ENCODE measurements at places on chromosomes 13 and 19. TPM values are rescaled to one million over a fixed set of nuclear protein-coding genes. Genes with fewer than 3 reads are reported as not detected.

Gene PEAK3
- 3.7 TPM for total RNA-seq

Gene NCAN
- total RNA-seq = not detected

GRCh38 chr13:100460791-100461190, 127.8 kb downstream of the GGACT start:
- no peak for DNase-seq

DNA sequence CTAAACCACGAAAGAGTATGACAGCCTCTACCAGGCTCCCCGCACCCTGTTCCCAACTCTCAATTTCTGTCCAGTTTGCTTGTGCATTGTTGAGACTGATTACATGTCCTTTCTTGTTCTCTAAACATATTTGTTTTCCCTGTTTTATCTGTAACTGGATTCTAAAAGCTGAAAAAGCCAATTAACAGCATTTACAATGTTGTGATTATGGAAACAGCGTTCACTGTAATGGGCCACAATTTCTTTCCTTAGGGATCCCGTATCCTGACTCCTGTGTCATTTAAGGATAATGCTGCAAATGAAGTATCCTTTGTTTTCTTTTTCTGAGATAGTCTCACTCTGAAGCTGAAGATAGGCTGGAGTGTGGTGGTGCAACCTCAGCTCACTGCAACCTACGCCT, 20.5 kb downstream of the EBPL start:
- DNase-seq = no peak

- DNase-seq = no peak
Measured at GRCh38 chr13:46475541-46475991, 77.4 kb upstream of the LRCH1 start.

Measured in tibial nerve (tissue), 4 donors.